ENCODE measurements at places on chromosomes 4 and X.

- no peak for DNase-seq
These were observed 135.7 kb upstream of the MAMLD1 start for GRCh38 chrX:150227321-150227860.

DNA sequence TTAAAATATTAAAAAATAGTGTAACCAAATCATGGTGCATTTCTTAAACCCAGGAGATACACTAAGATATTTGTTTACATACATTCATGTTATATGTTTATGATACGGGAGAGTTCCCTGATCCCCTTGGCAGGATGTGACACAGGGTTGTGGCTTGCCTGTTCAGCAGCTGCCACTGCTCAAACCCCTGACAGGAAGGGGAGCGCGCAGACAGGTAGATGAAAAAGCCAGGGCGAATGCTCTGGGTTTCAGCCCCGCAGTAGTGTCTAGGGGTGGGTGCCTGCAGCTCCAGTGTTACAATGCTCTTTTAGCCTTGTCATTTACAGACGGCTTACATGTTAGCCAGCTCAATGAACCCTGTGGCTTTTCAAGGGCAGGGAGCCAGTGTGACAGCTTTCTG is 1343.8 kb upstream of the IGFBP7 start:
- no peak for DNase-seq

- DNase-seq: no peak
These were observed 28.6 kb downstream of the IDS start for GRCh38 chrX:149476513-149476912.

GRCh38 chr4:21592970-21593670 is 355.5 kb downstream of the KCNIP4 start:
- DNase-seq: no peak

- DNase-seq: no peak
These were observed 21.0 kb upstream of the THOC2 start for GRCh38 chrX:123753656-123754350.
